H54 (cell line): ENCODE measurements at places on chromosomes 7 and 10.
A peak's percentile ranks its signal among the peaks of the same experiment; 100 is the strongest.

DNA sequence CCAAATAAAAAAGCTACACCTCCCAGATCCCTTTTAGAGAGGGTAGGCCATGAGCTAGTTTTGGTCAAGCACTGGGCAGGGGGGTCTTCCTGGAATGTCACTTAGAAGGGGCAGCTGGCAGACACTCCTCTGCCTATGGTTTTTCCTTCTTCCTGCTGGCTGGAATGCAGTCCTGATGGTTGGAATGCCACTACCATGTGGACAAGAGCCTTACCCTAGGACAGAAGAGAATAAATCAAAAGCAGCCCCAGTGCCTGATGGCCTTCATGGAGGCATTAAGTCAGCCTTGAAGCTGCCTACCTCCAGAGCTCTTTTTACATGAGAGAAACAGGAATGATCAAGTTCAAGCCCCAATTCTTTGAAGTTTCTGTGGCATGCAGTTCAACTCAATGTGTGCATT is 43.5 kb upstream of the SORBS1 start:
- DNase-seq: no peak

DNA sequence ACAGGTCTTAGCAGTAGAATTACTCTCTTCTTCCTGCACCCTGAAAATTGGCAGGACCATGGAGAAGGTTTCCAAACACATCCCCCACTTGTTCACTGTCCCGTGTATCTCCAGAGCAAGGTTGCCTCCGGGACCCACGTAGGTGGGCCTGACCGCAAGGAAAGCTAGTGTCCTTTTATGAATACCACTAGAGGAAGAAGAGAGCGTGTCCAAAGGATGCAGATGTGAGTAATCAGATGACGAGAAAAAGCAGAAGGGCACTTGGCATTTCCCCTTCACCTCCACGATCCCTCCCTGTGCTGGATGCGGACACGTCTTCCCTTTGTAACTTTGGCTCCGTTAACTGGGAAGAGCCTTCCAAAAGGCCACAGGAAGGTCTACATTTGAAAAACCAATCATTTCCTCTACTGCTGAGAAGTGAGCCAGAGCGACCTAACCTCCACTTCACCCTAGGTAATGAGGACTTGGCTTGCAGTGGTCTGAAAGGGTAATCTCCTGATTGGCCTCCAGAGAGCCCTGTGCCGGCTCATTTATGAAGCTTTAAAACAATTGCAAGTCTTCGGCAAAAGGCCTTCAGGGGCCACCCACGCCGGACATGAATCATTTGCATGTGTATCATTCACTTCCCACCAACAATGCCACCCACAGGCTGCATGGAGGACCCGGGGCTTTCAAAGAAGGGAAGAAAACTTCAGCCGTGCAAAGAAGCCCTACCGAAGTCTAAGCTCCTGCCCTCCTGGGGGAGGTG is 55.4 kb downstream of the LYZL1 start:
- no peak for DNase-seq

GRCh38 chr7:32618987-32619386 is 123.7 kb downstream of the AVL9 start:
- DNase-seq: no peak

GRCh38 chr7:7919449-7919945 is 49.1 kb upstream of the GLCCI1 start:
- DNase-seq: no peak

DNA sequence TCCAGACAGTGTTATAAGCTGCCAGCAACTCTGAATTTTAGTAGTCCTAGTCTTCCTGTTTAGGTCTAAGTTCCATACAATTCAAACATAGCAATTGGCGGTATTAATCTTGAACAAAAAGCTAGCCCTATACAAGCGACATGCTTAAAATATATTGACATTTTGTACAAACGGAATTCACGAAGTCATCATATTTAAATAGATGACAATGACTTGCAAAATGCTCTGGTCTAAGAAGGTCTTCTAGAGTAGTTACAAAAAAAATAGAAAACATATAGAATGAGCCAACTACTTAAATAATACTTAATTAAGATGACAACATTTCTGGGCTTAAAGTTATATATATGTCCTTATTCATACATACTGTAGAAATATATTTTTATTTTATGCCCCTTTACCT is 446.6 kb downstream of the ANKRD7 start:
- no peak for DNase-seq

DNA sequence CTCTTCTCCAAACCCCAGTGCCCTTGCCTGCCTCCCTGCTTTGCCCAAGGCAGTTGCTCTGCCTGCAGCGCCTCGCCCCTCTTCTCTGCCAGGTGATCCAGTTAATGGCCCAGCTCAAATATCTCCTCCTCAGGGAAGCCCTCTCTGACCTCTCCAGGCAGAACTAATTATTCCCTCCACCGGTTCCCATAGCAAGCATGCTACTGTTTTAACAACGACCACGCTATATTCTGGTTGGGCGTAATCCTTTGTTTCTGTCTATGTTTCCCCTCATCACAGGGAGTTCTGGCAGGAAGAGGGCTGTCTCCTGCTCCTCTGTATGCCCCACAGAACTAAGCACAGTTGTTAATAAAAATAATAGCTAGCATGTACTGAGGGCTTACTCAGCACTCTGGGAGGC is 36.8 kb upstream of the R3HCC1L start:
- no peak for DNase-seq

- no peak for DNase-seq
Measured at GRCh38 chr10:97144297-97144696, 41.5 kb downstream of the SLIT1 start.

DNA sequence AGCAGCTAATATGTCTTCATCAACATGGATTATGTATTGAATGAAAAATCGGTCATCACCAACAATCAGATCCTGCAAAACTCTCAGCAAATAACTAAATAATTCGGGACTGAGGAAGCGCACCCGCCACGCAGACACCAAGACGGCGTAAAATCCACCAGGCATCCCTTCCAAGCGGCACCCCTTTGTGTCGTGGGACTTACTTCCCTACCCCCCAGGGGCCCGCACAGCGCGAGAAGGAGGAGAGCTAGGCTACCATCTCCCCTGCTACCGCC is 721 bp downstream of the ARL3 start:
- DNase-seq: no peak

GRCh38 chr7:68121056-68121455 is 1124.4 kb downstream of the TYW1 start:
- no peak for DNase-seq

DNA sequence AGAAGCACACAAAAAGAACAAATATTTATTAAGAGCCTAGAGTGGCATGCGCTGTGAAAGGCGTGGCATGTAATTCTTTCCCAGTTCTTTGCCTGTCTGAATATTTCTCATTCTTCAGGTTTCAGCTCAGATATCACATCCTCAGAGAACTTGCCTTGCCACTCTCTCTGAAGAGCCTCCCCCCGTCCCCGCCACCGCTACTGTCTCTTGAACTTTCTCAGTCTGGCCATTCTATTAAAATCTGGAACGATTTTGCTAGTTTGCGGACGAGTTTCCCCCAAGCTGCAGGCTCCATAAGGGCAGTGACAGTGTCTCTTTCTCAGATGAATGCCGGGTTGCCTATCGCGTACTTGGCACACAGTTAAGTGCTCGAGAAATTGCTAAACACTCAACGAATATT is 787 bp upstream of the PLEKHA1 start:
- no peak for DNase-seq

- DNase-seq: no peak
Measured at GRCh38 chr7:48408731-48409130, 237.5 kb downstream of the ABCA13 start.

- peak; percentile 92 for DNase-seq
Measured at GRCh38 chr10:103598654-103599115, 105.2 kb downstream of the NEURL1 start.

DNA sequence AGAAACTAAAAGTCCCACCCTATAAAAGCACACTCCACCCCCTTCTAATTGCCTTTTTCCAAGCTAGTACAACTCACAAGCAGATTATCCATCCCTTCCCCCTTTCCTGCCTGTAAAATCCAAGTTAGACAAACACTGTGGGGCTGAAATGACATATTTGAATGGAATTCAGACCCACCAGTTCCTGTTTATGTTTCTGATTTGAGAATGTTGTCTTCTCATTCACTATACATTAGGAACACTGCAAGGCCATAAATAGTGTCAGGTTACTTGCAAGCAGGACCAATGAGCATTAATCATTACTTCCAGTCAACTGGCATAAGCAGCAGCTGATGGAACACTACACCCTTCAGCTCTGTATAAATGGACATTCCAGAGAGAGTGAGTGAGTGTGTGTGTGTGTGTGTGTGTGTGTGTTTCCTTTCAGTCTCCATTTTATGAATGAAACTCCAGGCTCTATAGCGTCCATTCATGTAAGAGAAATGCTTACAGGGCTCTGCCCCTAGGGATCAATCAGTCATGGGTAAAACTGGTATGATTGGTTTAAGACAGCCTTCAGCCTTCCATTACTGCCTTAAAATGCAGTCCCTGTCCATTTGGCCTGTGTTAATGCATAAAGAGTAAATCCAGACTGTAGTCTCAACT is 69.3 kb downstream of the ETV1 start:
- peak; percentile 55 for DNase-seq

DNA sequence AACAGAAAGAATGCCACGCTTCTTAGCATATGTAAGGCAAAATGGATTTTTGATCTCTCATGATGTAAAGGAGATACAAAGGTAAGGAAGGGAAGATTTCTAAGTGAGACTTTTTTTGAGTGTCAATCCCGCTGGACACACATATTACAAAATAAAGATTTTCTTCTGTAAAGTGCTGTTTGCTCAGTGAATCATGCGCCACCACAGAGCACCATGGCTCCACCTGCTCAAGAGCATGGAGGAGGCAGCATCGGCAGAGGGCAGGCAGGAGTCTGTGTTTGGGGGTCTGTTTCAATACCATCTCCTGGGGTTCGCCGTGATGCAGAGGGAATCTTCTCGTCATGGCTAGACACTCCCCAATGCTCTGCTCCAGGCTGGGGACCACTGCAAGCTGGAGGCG is 83.5 kb downstream of the ALOX5 start:
- DNase-seq: no peak

GRCh38 chr10:63522277-63522687 is 1.1 kb downstream of the REEP3 start:
- no peak for DNase-seq

DNA sequence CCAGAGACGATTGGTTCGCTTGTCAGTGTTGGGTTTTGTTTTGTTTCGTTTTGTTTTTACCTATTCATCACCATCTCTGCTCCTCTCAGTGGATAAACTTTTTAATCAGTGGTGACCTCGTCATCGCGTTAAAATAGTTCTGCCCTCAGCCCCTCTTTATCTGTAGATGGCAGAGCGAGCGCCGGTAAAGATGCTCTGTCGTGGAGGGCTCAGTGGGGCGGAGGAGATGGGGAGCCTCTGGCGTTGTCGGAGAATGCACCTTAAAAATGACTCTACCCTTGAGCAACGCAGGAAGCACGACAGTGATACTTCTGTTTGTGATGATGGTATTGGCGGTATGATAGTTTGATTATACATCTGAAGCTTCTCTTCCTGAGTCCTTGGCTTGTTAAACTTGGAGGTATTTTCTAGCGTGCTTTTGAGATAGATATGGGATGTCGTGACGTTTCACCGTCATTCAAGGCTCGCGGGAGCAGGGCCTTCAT is 554 bp downstream of the CSGALNACT2 start:
- DNase-seq: no peak

DNA sequence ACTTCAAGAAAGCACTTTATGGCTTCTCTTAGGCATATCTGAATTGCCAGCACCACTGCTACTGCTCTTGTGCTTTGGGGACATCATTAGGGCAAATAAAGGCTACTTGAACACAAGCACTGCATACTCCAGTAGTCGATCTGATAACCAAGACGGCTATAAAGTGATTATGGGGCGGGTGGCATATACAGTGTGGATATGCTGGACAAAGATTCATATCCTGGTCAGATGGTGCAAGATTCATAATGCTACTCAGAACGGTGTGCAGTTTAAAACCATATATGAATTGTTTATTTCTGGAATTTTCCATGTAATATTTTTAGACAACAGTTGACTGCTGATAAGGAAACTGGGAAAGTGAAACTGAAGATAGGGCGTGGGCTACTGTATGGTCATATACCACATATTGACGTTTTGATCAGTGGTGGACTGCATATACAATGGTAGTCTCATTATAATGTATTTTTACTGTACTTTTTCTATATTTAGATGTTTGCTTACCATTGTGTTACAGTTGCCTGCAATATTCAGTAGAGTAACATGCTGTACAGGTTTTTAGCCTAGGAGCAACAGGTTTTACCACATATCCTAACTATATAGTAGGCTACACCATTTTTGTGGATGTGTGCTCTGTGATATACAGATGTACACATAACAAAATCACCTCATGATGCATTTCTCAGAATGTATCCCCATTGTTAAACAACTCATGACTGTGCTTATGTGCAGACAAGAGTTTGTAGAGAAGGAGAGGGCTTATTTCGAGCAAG is 15.2 kb downstream of the ANLN start:
- DNase-seq: no peak

GRCh38 chr7:77258014-77258413 is 58.4 kb upstream of the FGL2 start:
- DNase-seq: no peak

GRCh38 chr10:12643279-12643678 is 293.9 kb downstream of the CAMK1D start:
- DNase-seq: no peak

DNA sequence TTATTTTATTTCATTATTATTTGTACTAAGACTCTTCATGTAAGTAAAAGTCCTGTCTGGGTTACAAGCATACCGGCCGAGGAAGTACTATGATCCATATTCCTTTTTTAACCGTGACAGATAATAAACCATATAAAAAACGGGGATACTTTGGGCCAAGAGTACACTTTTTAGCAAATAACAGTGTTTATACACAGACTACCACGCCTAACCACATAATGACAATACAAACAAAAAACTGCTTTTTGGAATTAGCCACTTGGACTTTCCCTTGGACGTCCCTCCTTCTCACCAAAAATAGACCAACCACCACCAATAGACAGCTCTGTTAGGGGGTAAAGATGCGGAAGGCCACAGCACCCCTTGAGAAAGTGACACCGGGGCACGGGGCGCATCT is 800 bp downstream of the MINDY3 start:
- DNase-seq: no peak
